ENCODE measurements at places on chromosomes 16 and 17. TPM values are rescaled to one million over a fixed set of nuclear protein-coding genes. Genes with fewer than 3 reads are reported as not detected.
A peak's percentile ranks its signal among the peaks of the same experiment; 100 is the strongest.

PLCG2 gene
- 8.3 TPM for total RNA-seq

TBC1D3G gene
- total RNA-seq = not detected

IGF2BP1 gene
- 7.5 TPM for total RNA-seq

MT1G gene
- total RNA-seq = 1.7 TPM

CENPN gene
- total RNA-seq = 17.7 TPM

ZDHHC1 gene
- total RNA-seq = 12.6 TPM

- no peaks in the 10 kb centered on the region for H3K36me3 ChIP-seq
- peak; percentile 52 for DNase-seq
- peaks cover 6% of the 10 kb centered on the region for H3K27me3 ChIP-seq
- H3K4me3 ChIP-seq = no peak overlapping the region
Measured at GRCh38 chr16:11316331-11317015, 28.8 kb upstream of the RMI2 start.

GRCh38 chr16:54061454-54061853, 225.1 kb downstream of the IRX3 start:
- H3K4me3 ChIP-seq = no peak overlapping the region
- no peak overlapping the region for H3K27ac ChIP-seq
- DNase-seq = no peak
- no peaks in the 10 kb centered on the region for H3K36me3 ChIP-seq

- no peak for DNase-seq
- no peak overlapping the region for H3K27ac ChIP-seq
- no peaks in the 10 kb centered on the region for H3K27me3 ChIP-seq
- no peak overlapping the region for H3K4me3 ChIP-seq
Measured at GRCh38 chr17:65230040-65230439, 92.9 kb downstream of the RGS9 start.

- no peak for DNase-seq
- peaks cover 18% of the 10 kb centered on the region for H3K36me3 ChIP-seq
- peaks cover 46% of the 10 kb centered on the region for H3K4me1 ChIP-seq
- H3K27me3 ChIP-seq = no peaks in the 10 kb centered on the region
- no peak overlapping the region for H3K27ac ChIP-seq
- no peak overlapping the region for H3K4me3 ChIP-seq
Measured at GRCh38 chr16:88393034-88393433, 10.3 kb downstream of the ZNF469 start.

DNA sequence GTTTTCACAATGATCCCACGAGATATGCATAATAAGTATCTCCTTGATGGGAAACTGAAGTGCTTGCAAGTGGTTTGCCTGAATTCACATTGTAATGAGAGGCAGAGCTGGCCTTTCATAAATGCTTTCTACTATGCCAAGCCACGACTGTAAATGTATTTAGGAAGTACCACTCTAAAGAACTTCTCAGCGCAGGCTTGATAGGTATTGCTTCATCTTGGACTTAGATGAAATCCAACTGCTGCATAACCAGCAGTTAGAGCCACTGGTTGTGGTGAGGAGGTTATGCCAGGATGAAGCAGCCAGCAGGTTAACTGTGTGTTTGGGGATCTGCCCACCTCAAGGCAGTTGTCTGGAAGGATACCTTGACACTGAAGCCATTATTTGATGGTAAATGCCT, 26.8 kb downstream of the MARCHF10 start:
- no peaks in the 10 kb centered on the region for H3K4me1 ChIP-seq
- no peak for DNase-seq
- no peak overlapping the region for H3K4me3 ChIP-seq
- H3K27me3 ChIP-seq = no peaks in the 10 kb centered on the region
- H3K27ac ChIP-seq = no peak overlapping the region
- no peaks in the 10 kb centered on the region for H3K36me3 ChIP-seq

- peaks cover 65% of the 10 kb centered on the region for H3K27me3 ChIP-seq
- DNase-seq = peak; percentile 68
- H3K4me3 ChIP-seq = peak overlapping the region; percentile 39
Measured at GRCh38 chr16:54928016-54928356, 2.7 kb upstream of the IRX5 start.

DNA sequence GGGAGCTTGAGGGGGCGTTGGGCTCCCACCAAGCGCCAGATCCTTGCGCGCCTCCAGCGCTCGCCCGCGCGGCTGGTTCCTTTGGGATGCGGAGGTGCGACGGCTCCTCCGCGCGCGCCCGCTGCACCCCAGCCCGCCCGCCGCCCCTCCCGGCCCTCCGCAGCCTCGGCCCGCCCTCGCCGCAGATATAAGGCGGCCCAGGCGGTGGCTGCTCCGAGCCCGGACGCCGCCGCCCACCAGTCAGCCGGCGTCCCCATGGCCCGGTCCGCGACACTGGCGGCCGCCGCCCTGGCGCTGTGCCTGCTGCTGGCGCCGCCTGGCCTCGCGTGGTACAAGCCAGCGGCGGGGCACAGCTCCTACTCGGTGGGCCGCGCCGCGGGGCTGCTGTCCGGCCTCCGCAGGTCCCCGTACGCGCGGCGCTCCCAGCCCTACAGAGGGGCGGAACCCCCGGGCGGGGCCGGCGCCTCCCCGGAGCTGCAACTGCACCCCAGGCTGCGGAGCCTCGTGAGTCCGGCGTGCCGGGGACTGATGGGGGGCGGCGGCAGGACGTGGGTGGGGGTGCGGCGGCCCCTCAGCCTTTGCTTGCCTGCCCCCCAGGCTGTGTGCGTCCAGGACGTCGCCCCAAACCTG, at the start of gene NPB:
Gene NPB, plus strand, starts transcription at position 216 of the 630 bp plus-strand sequence. Its CDS starts 40 bp downstream, at position 256.
- peaks cover 3% of the 10 kb centered on the region for H3K27me3 ChIP-seq
- H3K36me3 ChIP-seq = peaks cover 90% of the 10 kb centered on the region
- no peak for DNase-seq
- no peak within 1 kb of the TSS for H3K4me3 ChIP-seq

- no peak overlapping the region for H3K27ac ChIP-seq
- H3K4me1 ChIP-seq = no peaks in the 10 kb centered on the region
Measured at GRCh38 chr16:16083421-16084156, 134.2 kb downstream of the ABCC1 start.

- H3K36me3 ChIP-seq = peaks cover 3% of the 10 kb centered on the region
- H3K27ac ChIP-seq = peak overlapping the region; percentile 4
- H3K27me3 ChIP-seq = no peaks in the 10 kb centered on the region
- peak overlapping the region; percentile 53 for H3K4me3 ChIP-seq
- DNase-seq = peak; percentile 21
Measured at GRCh38 chr16:11742093-11742535, 543 bp downstream of the TXNDC11 start.

- H3K27ac ChIP-seq = peak overlapping the region; percentile 60
- H3K4me3 ChIP-seq = no peak overlapping the region
- peaks cover 11% of the 10 kb centered on the region for H3K4me1 ChIP-seq
- H3K36me3 ChIP-seq = no peaks in the 10 kb centered on the region
- H3K27me3 ChIP-seq = no peaks in the 10 kb centered on the region
Measured at GRCh38 chr16:69482410-69482991, 58.1 kb downstream of the CYB5B start.

- H3K4me1 ChIP-seq = peaks cover 7% of the 10 kb centered on the region
- DNase-seq = no peak
- H3K27ac ChIP-seq = no peak overlapping the region
Measured at GRCh38 chr16:22348291-22348690, 26.1 kb downstream of the CDR2 start.

- no peaks in the 10 kb centered on the region for H3K27me3 ChIP-seq
- no peak overlapping the region for H3K27ac ChIP-seq
- peaks cover 5% of the 10 kb centered on the region for H3K36me3 ChIP-seq
- DNase-seq = no peak
Measured at GRCh38 chr17:74453665-74454196, 12.7 kb upstream of the CD300A start.

- H3K27ac ChIP-seq = no peak overlapping the region
- H3K4me1 ChIP-seq = no peaks in the 10 kb centered on the region
- H3K4me3 ChIP-seq = no peak overlapping the region
- H3K36me3 ChIP-seq = no peaks in the 10 kb centered on the region
- no peak for DNase-seq
- H3K27me3 ChIP-seq = no peaks in the 10 kb centered on the region
Measured at GRCh38 chr16:62712566-62712965, 676.3 kb upstream of the CDH8 start.

GRCh38 chr17:81665205-81666091, 957 bp downstream of the OXLD1 start:
- peaks cover 23% of the 10 kb centered on the region for H3K4me1 ChIP-seq
- DNase-seq = no peak
- H3K36me3 ChIP-seq = peaks cover 43% of the 10 kb centered on the region
- peak overlapping the region; percentile 84 for H3K4me3 ChIP-seq

DNA sequence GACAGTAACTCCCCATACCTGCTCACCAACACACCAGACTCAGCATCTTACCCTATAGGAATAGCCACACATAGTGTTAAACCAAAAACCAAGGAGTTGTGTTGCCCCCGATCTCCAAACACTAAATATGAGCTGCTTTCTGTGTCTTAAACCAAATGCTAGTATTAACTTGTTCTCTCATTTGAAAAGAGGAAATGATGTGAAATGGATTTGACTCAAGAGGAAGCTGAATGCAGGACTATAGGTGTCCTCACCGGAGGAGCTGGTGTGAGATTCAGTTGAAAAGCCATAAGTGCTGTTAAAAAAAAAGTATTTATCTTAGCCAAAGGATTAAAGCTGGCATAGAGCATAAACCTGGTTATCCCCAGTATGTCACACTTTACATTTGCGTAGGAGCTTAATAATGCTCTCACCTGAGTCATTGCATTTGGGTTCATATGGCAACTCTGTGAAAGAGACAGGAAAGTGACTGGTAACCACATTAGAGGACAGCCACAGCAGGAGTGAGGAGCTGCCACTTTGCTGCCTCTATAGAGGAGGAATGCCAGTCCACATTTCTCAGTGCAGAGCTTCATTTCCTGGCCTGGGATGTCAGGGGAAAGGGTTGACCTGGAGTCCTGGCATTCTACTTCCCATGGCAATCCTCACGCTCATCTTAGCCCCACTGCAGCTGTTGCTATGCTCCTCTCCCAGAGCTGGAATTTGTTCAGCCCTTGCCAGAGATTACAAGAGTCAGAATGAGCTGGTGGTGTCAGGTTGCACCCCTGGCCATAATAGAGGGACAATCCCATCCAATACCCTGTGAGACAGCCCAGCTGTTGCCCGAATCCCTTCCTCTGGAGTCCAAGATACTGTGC, 143.3 kb upstream of the ANKFN1 start:
- DNase-seq = peak; percentile 26
- H3K27ac ChIP-seq = no peak overlapping the region
- no peak overlapping the region for H3K4me3 ChIP-seq

DNA sequence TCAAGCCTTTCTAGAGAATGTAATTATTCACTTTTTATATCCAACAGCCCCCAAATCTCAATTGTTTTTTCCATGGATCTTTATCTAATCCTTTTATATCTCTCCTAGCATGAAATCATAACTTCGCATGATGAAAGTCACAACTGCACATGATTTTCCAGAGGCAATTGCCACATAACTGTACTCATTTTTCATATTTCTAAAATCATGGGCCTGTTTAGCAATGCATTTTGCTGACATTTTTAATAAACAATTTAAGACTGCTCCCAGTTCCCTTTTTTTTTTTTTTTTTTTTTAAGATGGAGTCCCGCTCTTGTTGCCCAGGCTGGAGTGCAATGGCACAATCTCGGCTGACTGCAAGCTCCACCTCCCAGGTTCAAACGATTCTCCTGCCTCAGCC, 83.5 kb downstream of the VMP1 start:
- no peaks in the 10 kb centered on the region for H3K4me1 ChIP-seq
- peaks cover 2% of the 10 kb centered on the region for H3K36me3 ChIP-seq
- H3K4me3 ChIP-seq = no peak overlapping the region
- H3K27me3 ChIP-seq = no peaks in the 10 kb centered on the region
- no peak overlapping the region for H3K27ac ChIP-seq
- DNase-seq = no peak

DNA sequence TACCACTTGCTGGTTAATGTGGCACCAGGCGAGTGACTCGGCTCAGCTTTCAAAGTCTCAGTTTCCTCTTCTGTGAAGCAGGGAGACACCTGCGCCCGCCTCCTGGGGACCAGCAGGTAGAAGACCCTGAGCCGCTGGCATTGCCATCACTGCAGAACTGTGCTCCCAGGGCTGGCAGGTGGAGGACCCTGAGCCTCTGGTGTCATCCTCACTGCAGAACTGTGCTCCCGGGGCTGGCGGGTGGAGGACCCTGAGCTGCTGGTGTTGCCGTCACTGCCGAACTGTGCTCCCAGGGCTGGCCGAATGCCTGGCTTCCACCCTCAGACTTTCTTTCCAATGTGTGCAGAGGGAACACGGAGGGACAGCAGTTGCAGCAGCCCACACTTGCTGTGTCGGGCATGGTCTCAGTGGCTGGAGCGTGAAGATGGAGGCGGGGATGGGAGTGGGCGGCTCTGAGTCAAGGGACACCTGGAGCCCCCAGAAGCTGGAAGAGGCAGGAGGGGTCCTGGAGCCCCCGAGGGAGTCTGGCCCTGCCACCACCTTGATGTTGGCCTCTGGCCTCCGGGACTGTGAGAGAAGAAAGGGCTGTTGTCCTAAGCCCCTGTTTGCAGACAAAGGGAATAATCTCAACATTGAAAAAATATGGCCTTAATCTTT, 75.8 kb upstream of the METTL9 start:
- H3K27ac ChIP-seq = no peak overlapping the region
- H3K4me1 ChIP-seq = peaks cover 49% of the 10 kb centered on the region
- no peaks in the 10 kb centered on the region for H3K36me3 ChIP-seq
- no peaks in the 10 kb centered on the region for H3K27me3 ChIP-seq

DNA sequence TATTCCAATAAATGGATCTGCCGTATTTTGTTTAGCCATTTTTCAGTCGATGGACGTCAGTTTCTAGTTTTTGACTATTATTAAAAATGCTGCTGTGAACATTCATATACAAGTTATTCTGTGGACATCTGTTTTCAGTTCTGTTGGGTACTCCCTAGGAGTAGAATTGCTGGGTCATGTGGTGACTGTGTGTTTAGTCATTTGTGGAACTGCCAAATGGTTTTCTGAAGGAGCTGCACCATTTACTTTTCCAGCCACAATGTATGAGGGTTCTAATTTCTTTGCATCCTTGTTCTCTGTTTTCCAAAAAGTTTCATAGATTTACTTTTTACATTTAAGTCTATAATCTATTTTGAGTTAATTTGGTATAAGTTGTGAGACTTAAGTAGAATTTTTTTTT, 29.5 kb downstream of the CYLD start:
- no peak overlapping the region for H3K27ac ChIP-seq
- no peak for DNase-seq
- H3K4me1 ChIP-seq = no peaks in the 10 kb centered on the region
- no peak overlapping the region for H3K4me3 ChIP-seq
- H3K27me3 ChIP-seq = no peaks in the 10 kb centered on the region

- H3K4me1 ChIP-seq = peaks cover 38% of the 10 kb centered on the region
- no peak for DNase-seq
- no peak overlapping the region for H3K4me3 ChIP-seq
- H3K27ac ChIP-seq = no peak overlapping the region
- H3K27me3 ChIP-seq = no peaks in the 10 kb centered on the region
Measured at GRCh38 chr17:72380120-72380519, 259.3 kb downstream of the SOX9 start.
